Activated naive CD4-positive, alpha-beta T cell (primary cell): ENCODE measurements at places on chromosomes 5 and 9.

DNA sequence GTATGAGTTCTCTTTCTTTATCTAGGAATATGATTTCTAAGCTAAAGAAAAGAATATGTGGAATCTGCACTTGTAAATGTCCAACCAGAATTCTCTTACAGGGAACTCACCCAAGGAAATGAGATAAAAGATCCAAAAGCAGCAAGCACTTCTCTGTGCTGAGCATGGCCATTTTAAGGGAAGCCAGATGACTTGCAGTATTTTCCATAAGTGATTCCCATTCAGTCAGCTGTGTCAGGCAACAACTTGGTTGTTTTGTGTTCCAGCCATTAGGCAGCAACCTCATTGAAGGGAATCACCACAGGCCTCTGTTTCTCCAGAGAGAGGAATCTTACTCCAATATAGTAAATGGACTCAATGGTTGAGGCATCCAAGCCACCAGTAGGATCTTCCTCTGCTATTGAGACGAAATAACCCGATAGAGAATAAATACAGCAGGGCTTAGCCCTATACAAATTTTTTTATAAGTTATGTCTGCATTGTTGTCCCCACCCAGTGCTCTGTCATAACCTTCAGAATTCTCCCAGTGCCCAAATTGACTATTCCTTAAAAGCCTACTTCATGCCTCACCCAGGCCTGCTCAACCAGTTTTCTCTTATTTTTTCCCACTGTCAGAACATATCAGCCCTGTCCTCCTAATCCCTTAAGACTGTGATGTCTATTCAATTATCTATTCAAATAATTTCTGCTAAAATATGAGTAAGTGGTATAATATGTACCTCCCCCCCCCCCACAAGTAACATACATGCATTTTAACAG, 236.6 kb downstream of the PJA2 start:
- DNase-seq = no peak

DNA sequence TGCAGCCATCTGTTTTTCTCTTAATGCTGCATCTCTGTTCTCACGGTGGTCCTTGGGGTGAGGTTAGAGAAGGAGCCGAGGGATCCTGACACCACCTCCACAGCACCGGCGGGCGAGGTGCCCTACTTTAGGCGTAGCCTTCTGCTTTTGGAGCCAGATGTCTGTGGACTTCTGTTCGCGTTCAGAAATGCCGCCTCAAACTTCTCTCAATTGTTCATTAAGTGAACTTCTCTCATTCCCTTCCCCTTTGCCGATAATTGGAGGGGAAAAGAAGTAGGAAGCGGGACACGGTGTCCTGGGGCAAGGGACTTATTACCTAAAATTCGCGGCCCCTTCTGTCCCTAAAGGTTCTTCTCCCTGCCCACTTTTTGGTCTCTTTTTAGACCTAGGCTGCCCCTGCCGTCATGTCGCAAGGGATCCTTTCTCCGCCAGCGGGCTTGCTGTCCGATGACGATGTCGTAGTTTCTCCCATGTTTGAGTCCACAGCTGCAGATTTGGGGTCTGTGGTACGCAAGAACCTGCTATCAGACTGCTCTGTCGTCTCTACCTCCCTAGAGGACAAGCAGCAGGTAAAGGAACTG, 455 bp downstream of the KIF20A start:
- DNase-seq = no peak

DNA sequence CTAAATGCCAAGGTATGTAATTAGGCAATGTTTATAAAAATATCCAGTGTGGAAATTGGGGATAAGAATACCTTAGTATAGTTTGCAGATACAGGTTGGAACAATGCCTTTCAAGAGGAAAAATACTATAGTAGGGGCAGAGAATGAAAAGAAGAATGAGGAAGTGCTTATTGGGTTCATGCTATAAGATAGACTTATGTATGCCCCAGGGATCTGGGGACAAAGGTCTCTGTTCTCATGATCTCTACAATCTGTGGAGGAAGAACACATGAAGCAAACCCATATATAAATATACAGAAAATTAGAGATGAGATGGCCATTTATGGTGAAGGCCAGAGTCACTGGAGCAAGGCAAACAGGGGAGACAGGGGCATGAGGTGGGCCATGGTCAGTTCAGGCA, 106.5 kb upstream of the DAB2 start:
- DNase-seq = no peak

DNA sequence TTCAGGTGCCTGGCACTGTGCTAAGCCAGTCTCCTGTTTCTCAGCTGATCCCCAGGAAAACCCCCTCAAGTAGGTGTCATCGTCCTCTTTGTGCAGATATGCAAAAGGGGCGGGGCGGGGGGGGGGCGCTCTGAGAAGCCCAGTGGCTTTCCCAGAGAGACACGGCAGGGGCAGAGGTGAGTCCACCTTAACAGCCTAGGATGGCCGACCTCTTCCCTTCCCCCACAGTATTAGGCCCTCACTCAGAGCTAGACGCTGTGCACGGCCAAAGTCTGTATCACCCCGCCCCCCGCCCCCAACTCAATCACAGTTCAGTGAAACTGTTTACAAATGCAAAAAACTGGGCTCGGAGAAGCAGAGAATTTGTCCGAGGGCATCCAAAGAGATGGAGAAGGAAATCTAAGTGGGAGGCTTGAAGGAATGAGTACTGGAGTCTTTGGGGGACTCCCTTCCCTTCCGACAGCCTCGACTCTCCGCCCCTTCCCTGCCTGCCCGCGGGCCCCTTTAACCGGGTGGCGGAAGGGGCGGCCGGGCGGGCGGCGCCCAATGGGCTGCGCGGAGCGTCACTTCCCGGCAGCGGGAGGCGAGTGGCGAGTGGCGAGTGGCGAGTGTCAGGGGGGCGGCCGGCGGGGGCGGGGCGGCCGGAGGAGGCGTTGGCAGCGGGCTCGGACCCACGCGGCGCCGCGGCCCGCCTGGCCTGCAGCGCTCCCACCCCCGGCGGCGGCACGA, at the start of gene ERGIC1:
ERGIC1 (plus strand) TSS at position 566 of the 729 bp plus-strand sequence; CDS start at position 729, 163 bp downstream.
- peak; percentile 24 for DNase-seq

DNA sequence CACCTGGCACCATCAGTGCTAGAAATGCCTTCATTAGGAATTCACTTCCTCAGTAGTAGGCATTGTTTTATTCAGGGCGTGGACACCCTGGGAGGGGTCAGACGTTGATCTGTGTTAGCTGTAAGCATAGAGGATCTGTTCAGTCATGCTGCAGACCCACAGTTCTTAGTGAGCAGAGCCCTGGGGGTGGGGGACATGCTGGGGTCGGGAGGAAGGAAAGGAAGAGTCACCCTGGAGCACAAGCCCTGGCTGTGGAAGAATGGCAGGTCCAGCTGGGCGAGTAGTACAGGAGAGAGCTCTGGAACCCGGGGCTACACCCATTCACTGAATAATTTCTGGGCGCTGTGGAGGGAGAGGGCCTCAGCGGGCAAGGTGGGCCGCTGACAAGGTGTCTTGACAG, 172.5 kb downstream of the FSTL4 start:
- DNase-seq = no peak

DNA sequence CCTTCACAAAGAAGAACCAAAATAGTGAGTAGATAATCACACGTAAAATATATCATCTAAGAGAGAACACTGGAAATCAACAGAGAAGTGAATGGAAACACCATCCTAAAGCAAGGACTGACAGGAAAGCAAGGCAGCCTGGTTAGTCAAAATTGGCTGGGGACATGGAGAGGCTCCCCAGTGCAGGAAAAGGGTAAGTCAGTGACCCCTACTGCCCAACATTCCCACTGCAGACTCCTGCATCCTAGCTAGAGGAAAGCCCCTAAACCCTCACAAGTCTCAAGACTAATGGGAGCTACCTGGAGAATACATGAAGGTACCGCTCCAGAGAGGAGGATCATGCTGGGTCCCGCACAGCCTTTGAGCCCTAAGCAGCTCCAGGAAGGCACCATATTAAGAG, 60.1 kb downstream of the ZDHHC21 start:
- DNase-seq = no peak

DNA sequence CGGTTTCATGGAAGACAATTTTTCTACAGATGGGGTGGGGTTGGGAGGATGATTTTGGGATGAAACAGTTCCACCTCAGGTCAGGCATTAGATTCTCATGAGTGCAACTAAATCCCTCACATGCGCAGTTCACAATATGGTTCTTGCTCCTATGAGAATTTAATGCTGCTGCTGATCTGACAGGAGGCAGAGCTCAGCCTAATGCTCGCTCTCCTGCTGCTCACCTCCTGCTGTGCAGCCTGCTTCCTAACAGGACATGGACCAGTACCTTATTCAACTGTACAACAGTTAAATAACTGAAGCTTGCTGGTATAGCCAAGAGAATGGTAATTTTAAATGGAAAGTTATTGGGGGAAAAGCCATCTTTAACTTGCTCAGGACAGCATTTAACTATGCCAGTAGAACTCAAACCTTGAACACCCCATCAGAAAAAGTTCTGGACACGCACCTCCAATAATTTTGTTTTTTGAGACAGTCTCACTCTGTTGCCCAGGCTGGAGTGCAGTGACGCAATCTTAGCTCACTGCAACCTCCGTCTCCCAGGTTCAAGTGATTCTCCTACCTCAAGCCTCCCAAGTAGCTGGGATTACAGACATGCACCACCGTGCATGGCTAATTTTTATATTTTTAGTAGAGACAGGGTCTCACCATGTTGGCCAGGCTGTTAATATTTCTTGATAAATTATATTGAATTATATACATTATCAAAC, 27.7 kb downstream of the HMGCR start:
- no peak for DNase-seq

- no peak for DNase-seq
Observed at GRCh38 chr9:120161776-120162175, 418.2 kb downstream of the CDK5RAP2 start.

GRCh38 chr5:66307647-66308241, 163.6 kb downstream of the SREK1 start:
- no peak for DNase-seq

GRCh38 chr5:65035211-65036206, 266.8 kb downstream of the CWC27 start:
- DNase-seq = peak; percentile 38

DNA sequence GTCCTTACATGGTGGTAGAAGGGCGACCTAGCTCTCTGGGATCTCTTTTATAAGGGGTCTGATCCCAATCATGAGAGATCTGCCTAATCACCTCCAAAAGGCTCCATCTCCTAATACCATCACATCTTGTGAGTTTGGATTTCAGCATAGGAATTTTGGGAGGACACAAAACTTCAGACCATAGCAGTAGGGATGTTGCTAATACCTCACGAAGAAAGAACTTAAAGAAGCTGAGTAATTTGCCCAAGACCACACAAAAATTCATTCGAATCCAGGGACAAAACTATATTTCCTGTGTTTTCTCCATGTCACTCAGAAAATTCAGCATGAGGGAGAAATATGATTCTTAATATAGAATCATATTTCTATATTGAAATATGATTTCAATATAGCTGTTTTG, 32.7 kb downstream of the MTAP start:
- no peak for DNase-seq

GRCh38 chr5:134420343-134420742, 8.7 kb upstream of the CDKN2AIPNL start:
- no peak for DNase-seq

DNA sequence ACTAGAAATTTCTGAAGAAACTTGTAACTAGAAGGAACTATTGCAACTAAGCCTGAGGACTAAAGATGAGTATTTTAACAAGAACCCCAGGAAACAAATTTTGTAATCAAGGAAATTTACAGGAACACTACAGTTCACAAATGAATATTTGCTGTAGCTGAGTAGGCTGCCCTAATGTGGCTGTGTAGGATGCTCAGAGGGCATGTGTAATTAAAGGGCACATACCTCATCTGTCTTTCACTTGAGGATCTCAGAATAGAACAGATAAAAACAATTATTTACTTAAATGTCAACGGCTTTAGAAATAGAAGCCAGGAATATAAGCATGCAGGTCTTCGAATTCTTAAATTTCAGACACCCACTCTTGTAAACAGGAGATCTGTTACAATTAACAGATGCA, 119.8 kb downstream of the MED27 start:
- no peak for DNase-seq

DNA sequence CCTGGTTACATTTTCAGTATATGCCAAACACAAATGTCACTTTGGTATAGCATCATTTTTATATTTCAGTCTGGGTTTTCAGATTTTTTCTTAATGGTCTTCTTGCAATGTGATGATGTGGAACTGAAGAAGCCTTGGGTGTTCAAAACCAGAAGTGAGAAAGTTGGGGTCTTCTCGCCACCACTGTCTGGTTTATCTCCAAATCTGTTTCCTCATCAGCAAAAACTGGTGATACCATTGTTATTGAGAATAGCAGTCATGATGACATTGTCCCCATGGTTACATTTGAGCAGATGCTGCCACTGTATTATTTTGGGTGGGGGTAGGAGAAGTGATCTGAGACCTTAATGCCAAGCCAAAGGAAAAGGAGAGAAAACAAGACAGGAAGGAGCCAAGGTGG, 85.9 kb upstream of the MAP3K1 start:
- DNase-seq = no peak

GRCh38 chr9:68947015-68947414, 66.9 kb downstream of the PRKACG start:
- DNase-seq = no peak

GRCh38 chr9:136981588-136982231, 1.1 kb upstream of the LCNL1 start:
- no peak for DNase-seq

GRCh38 chr9:134655586-134656333, 14.2 kb downstream of the COL5A1 start:
- DNase-seq = no peak

- no peak for DNase-seq
Observed at GRCh38 chr9:36818965-36819870, 214.8 kb downstream of the PAX5 start.

DNA sequence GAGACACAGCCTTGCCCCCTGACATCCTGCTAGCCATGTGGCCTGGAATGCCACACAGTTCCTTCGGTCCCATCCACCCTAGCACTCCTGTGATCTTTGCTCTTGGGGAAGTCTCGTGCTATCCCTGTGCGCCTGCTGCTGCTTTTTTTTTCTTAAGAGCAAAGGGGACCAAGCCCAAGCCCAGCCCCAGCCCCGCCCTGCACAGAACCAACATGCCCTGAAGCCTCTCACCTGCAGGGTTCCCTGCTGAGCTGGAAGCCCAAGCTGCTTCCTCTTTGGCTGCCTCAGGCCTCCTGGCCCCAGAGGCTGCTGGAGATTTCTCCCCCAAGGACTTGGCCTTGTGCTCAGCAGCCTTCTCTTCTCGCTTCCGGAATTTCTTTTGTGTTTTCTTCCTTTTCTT, 1.8 kb downstream of the SURF6 start:
- DNase-seq = no peak

DNA sequence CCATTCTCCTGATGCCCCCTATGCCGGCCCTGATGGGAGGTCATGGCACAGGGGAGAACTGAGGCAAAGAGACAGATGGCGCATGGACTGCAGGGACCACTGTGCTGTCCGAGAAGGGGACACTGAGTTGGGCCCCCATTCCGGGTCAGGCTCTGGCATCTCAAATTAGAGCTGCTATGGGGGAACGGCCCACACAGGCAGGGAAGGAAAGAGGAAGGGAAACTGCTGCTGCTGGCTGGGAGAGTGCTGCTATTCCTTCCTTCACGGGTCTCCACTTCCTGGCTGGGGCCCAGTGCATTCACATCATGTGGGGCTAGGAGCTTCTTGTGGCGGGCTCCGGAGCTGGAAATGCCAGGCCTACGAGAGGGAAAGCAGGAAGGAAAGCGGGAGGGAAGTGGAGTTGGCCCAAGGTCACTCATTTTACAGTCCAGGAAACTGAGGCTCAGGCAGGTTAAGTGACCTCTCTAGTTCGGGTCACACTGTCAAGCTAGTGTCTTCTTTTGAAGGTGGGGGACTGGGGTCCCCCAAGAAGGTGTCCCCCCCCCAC, 1.3 kb upstream of the CARD19 start:
- DNase-seq = no peak
